ENCODE measurements at places on chromosomes 4 and X.

GRCh38 chr4:15852524-15852923, 74.4 kb downstream of the CD38 start:
- DNase-seq = no peak

DNA sequence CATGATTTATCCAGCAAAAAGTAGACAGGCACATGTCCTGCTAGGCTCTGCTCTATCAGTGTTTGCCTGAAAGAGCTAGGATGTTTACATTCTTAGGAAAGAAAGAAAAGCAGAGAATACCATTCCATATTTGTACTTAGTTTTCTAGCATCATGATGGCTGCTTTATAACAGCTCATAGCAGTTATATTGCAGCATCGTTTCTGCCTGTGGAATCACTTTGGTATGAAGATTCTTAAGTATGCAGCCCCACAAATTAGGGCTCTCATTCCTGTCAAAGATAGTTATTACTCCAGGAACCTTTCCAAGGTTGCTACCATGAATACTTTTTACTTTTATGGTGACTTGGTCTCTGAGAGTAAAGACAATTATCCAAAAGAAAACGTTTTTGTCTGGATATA, 119.0 kb upstream of the MYOZ2 start:
- no peak for DNase-seq

DNA sequence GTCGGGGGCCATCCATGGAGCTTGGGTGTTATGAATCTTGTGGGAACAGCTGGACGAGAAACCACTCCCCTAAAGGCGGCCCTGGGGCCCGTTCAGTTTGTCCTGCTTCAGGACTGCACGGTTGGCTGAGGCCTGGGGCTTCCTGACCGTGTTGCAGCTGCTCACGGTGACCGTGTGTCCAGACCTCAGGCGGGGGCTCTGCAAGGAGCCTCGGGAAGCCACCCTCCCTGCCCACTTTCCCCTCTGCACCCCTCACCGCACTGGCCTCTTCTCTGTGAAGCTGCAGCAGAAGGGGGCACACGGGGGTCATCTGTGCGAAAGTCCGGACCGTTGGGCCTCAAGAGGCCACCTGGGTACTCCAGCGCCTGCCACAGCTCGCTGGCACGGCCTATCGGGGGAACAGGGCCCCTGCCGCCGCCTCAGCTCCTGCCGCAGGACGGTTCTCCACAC, 29.4 kb downstream of the UVSSA start:
- DNase-seq = no peak

DNA sequence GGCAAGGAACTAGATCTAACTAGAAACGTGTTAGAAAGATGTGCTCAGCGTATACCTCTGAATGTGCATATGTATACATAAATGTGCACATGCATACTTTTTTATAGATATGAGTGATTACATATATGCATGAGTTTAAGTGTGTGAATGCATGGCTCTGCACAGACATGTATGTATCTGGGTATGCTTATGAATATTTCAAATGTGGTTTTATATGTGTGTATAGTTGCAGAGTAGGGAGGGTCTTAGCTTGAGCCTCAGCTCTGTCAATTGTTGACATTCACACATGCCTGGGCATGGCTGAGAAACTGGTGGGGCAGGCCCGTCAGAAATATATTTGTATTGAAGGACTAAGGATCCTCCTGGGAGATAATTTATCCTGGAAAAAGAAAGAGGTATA, 31.1 kb downstream of the RAP2C start:
- DNase-seq = no peak

GRCh38 chr4:71830497-71831190, 46.8 kb upstream of the GC start:
- no peak for DNase-seq

DNA sequence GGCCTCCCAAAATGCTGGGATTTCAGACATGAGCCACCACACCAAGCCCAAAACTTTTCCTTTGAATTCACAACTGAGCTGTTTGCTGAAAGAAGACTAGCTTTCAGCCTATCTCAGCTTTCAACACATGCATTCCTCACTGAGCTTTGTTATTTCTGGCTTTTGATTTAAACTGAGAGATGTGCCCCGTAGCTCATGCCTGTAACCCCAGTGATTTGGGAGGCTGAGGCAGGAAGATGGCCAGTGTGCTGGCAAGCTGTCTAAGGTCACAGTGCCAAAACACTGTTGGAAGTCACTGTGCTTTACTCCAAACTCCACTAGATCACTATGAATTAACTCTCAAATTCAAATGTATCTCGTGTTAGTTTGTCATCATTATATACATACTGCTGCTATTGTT, 779.5 kb downstream of the TRIML1 start:
- no peak for DNase-seq

DNA sequence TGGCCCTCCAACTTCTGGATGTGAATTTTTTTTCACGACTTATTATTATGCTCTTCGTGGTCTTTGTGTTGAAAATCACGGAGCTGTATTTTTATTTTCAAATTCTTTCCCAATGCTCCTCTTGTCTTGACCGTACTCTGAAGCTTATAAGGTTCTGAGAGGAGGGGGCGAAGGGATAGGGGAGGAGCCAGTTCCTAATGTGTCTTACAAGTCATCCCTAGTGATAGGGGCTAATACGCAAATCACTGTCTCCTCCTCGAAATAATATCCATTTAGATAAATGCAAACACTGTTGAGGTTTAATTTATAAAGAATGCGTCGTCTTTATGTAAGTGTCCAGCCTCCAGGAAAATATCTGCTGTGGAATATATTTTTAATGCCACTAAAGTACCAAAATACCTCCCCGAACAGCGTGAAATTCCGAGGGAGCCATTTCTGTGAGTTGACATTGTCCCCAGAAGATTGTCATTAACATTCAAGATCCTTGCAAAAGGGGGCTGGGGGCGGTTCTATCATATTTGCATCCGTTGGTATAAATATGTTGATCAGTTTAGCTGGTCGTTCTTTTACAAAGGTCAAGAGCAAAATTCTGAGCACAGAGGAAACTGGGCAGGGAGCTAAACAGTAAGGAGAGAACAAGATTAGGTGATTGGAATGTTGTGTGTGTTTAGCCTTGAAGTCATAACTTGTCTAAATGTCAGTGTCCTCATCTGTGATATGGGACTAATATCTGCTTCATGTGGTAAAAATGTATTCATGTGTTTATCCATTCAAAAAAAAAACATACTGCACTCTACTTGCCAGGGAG, 3.7 kb upstream of the FAT1 start:
- DNase-seq = no peak

GRCh38 chr4:67371615-67372014, 173.7 kb downstream of the CENPC start:
- DNase-seq = no peak

DNA sequence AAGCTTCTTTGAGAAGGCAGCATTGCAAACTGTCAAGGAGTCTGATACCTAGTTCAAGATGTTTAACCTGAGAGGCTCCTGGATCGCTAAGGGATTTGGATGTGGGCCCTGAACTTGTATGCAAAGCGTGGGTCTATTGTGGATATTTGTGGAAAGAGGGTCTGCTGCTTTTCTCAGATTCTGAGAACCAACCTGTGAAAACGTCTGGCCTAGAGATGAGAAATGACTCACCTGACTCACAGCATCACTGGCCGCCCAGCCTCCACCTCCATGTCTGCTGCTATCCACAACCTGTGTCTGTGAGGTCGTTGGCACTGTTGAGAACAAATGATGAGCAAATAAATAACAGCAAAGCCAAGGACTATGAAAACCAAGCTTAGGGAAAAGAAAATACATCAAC, 33.3 kb upstream of the PROM1 start:
- no peak for DNase-seq

DNA sequence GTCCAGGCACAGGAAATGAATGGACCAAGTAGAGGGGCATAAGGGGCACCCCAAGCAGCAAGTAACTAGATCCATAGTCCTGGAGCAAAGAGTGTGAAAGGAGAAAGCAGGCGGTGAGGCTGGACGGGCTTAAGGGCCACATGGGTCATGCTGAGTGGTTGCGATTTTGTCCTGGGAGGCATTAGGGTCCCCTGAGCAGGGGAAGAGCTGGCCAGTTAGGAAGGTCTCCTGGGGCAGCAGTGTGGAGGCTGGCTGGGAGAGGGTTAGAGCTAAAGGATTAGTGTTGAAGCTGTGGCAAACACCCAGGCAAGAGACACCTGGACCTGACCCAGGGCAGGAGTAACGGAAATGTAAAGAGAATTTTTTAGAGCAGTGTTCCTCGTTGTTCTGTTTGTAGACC, 26.5 kb downstream of the MYOZ2 start:
- no peak for DNase-seq

DNA sequence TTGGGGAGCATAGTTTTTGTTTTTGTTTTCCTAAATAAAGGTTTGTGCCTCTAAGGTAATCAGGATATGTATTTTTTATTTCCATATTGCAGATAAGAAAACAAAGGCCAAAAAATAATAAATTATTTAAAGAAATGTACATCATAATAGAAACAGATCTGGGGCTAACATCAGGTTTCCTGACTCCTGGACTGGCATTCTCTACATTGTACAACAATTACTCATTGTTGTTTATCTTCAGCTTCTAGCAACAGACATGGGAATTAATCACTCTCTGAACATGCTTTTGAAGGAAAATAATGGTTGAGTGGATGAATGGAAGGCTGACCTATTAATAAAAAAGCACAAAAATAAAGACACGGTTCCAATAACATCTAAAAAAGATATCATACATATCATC, 146.2 kb downstream of the KCNIP4 start:
- DNase-seq = no peak

GRCh38 chr4:152886201-152886600, 49.9 kb upstream of the FHDC1 start:
- no peak for DNase-seq

- DNase-seq = no peak
Measured at GRCh38 chrX:5648941-5649568, 579.6 kb downstream of the NLGN4X start.

DNA sequence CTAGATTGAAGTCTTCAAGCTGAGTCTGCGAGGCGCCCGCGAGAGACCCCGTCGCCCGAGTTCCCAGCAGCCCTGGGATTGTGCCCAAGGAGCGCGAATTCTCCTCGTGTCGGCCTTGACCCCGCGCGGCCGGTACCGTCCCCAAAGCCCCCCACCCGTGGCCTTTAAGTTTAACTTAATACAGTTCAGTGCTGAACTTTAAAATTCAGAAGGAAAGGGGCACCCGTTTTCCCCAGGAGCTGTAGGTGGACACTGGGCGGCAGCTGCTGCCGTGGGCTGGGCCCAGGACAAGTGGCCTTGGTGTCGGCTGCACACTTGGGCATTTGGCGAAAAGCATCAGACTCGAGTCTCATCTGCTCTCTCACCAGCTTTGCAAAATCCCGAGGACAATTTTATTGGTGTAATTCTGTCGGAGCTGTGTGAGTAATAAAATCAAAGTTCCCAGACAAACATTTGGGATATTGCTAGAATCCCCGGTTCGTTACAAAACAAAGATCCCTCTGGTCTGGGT, 634 bp downstream of the CWH43 start:
- no peak for DNase-seq

GRCh38 chr4:160372390-160372789, 1269.5 kb downstream of the RAPGEF2 start:
- DNase-seq = no peak

DNA sequence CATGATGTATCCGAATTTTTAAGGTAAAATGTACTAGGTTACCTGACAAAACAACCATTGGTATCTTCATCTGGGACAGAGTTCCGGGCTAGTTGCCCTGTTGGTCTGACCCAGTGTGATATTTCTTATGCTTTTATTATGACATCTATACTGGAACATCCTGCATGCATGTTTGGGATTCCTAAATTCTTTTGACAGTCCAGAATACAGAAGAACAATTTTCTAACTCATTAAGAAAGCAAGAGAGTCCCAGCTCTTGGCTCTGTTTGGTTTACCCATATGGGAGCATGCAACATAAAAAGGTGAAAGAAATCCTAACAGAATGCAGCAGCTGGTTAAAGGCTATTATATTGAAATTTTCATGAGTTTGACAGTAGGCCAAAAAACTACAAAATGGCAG, 247.7 kb upstream of the FTHL17 start:
- DNase-seq = no peak

DNA sequence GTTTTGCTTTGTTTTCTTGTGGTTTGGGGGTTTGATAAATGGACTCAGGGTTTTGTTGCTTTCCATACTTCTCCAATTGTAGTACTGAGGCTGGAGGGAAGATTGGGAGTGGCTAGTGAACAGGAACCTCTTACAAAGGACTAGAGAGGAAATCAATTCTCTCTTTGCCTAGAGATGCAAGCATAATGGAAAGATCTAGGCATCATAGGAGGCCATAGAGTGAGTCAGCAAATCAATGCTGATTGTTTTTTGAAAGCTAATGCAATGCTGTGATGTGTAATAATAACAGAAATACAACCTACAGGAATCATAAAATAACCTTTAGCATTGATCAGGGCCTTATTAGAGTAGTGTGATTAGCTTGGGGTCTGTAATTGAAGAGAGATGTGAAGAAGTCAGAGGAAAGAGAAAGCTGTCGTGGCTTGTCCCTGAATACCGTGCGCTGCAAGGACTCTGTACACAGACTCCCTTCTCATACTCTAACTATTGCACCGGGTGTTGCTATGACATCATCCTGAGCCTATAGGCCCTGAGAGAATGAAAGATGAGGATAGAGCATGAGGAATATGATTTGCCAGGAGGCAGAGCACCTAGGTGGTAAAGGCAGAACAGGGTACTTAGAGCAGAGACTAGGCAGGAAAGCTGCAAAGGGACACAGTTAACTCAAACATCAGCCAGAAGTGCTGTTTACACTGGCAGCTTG, 29.3 kb upstream of the GPR101 start:
- DNase-seq = no peak

DNA sequence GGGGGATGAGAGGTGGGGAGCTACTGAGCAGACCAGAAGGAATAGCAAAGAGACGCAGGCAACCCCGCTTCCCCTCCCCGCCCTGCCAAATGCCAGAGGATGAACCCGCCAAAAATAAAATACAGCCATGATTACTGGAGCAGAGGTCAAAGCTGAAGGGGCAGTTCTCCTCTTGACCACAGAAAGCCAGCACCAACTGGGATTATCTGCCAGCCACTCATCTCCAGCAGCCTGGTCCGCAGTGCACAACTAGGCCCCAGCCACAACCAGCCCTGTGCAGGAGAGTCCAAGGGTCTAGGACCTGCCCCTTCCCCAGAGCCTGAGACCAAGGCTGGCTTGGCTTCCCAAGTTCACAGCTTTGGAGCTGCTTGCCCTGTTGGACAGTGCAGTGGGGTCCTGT, 67.4 kb upstream of the BCOR start:
- DNase-seq = no peak

- DNase-seq = no peak
Measured at GRCh38 chr4:139815778-139816601, 150.4 kb downstream of the MGST2 start.

DNA sequence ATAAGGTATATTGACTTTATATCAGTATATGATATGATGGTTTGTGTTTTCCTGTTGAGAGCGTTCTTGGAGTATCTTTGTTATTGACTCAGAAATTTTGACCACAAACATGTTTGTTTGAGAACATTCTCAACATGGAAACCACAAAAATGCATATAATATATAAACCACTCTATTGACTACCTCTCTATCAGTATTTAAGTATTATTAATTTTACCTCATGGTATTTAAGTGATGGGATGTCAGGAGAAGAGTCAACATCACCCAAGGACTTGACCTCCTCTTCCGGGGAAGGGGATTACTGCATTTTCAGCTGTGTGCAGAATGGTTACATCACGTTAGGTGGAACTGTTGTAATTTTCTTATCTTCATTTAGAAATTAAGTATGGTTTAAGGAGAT, 54.3 kb upstream of the PUDP start:
- no peak for DNase-seq

GRCh38 chrX:109889289-109890006, 113.5 kb upstream of the TMEM164 start:
- DNase-seq = no peak
